ENCODE measurements at places on chromosomes 3 and 15. TPM values are rescaled to one million over a fixed set of nuclear protein-coding genes. Genes with fewer than 3 reads are reported as not detected.

Gene CPLX3
- total RNA-seq, result 1.1 TPM

Gene PTX3
- total RNA-seq, result 0.12 TPM

DNA sequence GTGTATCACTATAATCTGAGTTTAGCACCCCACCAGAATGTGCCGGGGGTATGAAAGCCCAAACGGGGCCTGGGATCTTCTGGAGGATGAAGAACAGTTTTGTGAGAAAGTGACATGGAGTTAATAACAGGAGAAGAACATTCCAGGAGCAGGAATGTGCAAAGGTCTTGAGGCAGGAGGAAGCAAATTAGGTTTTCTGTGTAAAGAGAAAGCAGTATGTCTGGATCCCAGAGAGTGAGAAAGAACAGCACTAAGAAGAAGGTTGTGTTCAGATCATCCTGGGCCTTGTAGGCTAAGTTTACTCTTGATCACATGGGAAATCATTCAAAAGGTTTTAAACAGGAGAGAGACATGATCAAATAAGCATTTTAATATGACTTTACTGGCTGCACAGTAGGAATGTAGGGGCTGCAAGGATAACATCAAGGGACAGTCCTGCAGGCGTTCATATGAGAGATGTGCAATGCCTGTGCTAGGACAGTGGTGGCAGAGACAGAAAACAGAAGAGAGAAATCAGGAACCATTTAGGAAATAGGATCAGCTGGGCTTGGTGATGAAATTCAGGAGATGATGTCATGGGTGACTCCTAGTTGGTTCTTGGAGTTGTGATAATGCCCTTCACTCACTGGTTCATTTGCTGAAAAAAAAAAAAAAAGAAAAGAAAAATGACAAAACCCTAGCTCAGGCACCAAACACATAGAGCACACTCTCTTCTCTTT lies 113.5 kb downstream of the TNIK start:
- DNase-seq, result peak; percentile 23

GRCh38 chr3:156290924-156291271 lies 170.5 kb downstream of the KCNAB1 start:
- no peak for DNase-seq

Gene OXTR
- total RNA-seq, result 0.27 TPM

DNA sequence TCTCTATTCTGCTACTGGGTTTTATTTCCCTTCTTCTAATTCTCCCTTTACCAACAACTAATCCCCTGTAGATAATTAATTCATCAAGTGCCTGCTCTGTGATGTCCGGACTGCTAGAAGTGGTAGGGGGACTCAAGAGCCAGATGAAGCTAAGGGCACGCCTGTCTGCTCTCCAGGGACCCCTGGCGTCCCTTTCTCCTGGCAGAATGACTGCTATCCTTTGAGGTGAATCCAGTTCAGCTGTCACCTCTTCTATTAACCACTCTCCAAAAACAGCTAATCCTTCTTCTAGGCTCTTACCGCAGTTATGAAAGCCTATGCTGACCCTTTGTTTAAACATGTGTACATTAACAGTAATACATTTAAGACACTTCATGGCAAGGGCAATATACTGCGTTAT lies 1.4 kb upstream of the CHRNA7 start:
- no peak for DNase-seq

DNA sequence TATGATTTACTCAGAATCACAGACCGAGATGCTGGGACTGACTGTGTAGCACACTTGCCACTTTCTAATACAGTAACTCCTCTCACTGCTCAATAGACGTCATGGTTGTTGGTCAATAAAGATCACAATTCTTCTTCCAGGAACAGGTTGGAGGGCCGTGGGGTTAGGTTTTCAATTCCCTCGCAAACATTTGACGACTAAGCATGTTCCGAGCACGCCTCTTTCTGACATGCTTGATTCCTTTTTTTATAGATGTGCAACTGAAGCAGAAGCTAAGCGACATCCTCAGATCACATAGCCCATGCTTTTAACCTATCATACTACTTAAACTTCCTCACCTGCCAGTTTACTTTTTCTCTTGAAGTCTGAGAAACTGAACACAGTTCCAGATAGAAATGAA lies 61.0 kb downstream of the GRM7 start:
- no peak for DNase-seq

- DNase-seq, result no peak
These were observed 49.0 kb downstream of the SUCLG2 start for GRCh38 chr3:67605377-67605776.

- DNase-seq, result no peak
These were observed 71.3 kb upstream of the LRTM1 start for GRCh38 chr3:54999159-54999558.

DNA sequence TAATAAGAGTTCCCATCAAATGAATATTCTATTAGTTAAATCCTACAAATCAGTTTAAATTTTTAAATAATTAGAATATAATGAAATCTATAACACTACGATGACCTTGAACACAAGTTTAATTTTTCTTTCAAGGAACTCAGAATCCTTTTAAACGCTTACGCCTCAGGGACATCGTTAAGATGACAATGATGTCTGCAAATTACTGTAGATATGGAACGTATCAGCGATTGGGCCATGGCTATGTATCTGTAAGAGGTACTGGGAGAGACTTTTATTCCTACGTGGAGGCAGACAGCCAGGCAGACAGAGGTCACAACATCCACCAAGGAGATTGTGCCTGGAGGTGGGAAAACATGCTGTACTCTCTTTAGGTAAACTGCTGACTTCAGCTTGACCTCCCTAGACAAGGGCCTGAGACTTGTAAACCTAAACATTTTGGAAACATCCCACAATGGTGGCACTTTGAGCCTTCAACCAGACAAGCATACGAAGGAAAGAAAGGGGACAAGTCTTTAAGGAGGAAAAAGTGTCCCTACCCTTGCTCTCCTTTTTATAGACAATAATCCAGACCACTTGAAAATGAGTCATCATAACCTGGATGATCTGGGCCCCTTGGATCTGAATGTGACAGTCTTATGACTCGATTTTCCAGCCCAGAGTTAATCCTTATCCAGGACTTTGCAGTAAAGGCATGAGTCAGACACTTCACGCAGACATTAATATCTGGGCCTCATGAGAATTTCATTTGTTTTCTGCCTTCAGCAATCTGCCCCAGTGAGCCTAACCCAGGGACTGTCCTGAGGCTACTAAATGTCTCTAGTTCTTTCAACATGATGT lies 6.8 kb upstream of the LDHAL6B start:
- DNase-seq, result no peak

- no peak for DNase-seq
These were observed 28.9 kb downstream of the ITGB5 start for GRCh38 chr3:124858275-124858674.

Gene DAG1
- total RNA-seq, result 78.9 TPM

- DNase-seq, result no peak
These were observed 137.0 kb downstream of the TBC1D2B start for GRCh38 chr15:77940381-77940947.

DNA sequence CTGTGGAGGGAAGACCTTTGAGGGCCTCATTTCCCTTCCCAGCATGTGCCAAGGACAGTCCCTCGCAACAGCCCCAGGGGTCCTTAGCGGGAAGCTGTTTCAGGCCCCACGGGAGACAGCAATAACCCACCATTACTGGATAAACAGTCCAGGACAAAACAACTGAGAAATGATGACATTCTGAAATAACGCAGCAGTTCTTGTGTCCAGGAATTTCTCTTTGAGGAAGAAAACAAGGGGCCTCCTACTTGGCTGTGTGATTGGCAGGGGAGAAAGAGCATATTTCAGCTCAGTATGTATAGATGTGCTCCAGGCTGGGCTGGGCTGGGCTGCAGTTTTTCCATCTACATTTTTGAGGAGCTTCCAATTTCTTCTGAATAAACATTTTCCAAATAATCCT lies 82.2 kb upstream of the THBS1 start:
- no peak for DNase-seq

DNA sequence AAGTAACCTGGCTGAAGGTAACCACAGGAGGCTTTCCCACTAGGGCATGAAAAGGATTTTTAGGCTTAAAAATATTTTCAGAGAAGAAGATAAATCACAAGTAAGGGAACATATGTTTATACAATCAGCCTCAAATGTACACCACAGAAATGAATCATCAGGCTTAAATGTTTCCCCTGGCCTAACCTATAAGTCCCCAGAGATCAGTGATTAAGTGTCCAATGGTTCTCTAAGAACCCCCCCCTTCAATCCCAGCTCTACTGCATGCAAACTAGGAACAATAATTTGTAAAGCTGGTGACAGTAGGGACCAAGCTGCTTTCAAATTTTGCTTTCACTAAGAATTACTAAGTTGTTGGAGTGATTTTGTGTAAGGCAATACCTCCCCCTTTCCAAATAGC lies 431.6 kb upstream of the LMCD1 start:
- no peak for DNase-seq

DNA sequence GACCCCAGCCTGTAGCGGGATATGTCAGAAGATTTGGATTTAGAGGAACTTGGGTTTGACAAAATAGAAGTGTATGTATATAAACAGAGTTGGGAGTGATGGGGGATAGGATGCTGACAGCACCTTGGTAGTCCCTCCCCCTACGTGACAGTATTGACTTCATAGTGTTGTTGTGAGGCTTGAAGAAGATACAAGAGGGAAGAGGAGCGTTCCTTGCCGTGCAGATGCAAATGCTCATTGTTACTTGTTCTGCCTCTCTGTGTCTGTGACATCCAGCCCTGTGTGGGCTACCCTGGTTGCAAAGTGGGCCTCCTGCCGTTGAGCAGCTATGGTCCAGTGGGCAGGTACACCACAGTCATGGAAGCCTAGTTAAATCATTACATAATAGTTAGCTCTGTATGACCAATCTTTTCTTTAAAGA lies 45.0 kb downstream of the SMAD3 start:
- DNase-seq, result no peak

GRCh38 chr3:96266395-96267190 lies 547.8 kb upstream of the EPHA6 start:
- DNase-seq, result no peak

Gene CCDC9B
- total RNA-seq, result 14.4 TPM

GRCh38 chr3:25485673-25486072 lies 57.6 kb downstream of the RARB start:
- DNase-seq, result no peak

Gene ERC2
- 4.1 TPM for total RNA-seq

DNA sequence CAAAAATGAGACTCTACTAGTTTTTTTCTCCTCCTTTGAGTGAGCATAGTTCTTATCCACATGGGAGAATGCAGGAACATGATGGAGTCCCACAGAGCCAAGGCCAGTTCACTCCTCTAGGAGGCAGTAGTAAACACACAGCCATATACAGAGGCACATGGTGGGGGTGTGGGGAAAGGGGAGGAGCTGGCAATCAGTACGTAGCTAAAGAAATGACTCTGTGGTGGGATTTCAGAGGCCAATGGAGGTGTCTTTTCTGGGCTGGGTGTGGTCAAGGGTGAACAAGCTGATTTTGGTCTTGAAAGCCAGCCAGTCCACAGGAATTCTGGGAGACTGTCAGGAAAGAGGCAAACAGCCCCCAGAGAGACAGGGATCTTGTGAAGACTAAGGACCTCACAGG lies 6.6 kb upstream of the RAB11A start:
- no peak for DNase-seq

GRCh38 chr15:93587059-93587521 lies 498.1 kb upstream of the RGMA start:
- no peak for DNase-seq

DNA sequence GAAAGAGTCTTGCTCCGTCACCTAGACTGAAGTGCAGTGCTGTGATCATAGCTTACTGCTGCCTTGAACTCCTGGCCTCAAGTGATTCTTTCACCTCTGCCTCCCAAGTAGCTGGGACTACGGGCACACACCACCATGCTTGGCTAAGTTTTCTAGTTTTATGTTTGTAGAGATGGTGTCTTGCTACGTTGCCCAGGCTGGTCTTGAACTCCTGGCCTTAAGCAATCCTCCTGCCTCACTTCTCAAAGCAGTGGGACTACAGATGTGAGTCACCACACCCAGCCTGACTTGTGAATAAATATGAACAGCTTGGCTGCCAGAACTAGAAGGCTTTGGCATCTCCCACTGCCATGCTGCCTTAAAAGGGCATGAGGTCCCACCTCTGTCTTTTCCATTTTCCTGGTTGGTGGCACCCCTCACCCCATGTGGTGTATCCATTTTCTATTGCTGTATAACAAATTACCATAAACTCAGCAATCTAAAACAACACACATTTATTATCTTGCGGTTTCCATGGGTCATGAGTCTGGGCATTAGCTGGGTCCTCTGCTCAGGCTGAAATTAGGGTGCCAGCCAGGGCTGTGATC lies 44.3 kb downstream of the PTPRG start:
- no peak for DNase-seq

DNA sequence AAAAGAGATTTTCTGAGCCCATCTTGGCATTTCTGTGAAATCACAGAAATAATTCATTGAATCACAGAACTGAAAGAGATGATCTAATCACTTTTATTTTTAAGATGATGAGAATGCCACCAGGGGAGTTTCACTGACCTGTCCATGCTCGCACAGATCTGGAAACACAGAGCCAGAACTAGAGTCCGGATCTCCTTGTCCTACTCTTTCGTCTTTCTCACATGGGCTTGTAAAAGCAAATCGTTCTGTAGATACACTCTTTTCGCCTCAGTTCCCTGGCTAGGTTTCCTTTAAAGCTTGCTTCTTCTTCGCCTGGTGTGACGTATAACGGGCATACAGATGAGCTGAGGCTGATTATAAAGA lies 122.5 kb upstream of the SPRED1 start:
- DNase-seq, result no peak

DNA sequence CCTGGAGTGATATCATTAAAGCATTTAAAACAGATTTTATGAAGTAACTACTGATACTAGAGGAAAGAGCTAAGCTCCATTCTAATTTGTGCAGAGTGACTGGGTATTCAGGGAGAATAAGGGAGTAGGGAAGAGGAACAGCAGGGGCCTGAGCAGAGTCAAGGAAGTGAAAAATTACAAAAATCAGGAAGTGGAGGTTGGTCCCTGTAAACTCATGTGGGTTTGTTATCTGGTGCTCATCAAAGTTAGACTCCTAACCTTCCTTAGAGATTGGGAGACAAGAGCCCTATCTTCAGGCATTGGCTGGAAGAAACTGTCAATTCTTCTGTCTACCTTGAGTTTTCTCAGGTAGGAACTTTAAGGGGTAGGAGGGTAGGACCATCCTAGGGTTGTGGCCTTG lies 82.5 kb downstream of the NEK11 start:
- DNase-seq, result no peak

Gene FGD5
- total RNA-seq, result 5.6 TPM

- no peak for DNase-seq
These were observed 73.9 kb downstream of the BOC start for GRCh38 chr3:113285226-113285625.

- no peak for DNase-seq
These were observed 44.7 kb downstream of the MYO1E start for GRCh38 chr15:59327942-59328341.

Gene MPI
- total RNA-seq, result 218 TPM

Gene ECE2
- total RNA-seq, result not detected

GRCh38 chr3:21562243-21562642 lies 188.8 kb downstream of the ZNF385D start:
- DNase-seq, result no peak

DNA sequence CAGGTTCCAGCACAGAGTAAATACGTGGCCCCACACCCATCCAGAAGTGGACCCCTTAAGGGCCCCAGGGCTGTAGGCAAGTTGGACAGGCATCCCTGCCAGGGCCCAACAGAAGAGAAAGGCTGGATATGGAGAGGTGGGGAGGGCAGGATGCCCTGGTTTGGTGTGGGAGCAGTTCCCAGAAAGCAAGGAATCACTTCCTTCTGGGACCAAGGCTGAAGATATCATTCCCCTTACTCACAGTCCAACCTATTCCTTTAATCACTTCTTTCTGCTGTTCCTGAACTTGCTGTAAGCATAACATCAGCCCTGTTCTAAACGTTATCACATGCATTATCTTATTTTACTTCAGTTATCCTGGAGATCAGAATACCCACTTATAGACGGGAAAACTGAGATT lies 6.1 kb upstream of the MESP2 start:
- no peak for DNase-seq

Measured in adrenal gland (tissue), 19 donors.